ENCODE measurements at places on chromosomes 12 and 14.
A peak's percentile ranks its signal among the peaks of the same experiment; 100 is the strongest.

DNA sequence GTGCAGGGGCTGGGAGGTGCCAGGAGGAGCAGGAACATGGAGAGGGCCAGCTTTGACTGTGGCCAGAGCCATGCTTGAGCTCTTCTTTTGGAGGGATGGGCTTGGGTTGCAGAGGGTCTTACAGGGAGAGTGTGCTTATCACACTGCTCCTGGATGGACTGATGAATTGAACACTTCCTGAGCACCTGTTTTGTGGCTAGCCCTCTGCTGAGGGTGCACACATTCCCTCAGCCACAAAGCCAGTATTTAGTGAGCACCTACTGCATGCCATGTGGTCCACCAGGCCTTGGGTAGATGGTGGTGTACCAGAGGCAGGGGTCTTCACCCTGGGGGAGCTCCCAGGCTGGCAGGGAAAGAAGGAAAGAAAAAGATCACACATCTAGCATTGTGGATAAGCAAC lies 118.9 kb downstream of the SLC25A47 start:
- DNase-seq, result no peak

DNA sequence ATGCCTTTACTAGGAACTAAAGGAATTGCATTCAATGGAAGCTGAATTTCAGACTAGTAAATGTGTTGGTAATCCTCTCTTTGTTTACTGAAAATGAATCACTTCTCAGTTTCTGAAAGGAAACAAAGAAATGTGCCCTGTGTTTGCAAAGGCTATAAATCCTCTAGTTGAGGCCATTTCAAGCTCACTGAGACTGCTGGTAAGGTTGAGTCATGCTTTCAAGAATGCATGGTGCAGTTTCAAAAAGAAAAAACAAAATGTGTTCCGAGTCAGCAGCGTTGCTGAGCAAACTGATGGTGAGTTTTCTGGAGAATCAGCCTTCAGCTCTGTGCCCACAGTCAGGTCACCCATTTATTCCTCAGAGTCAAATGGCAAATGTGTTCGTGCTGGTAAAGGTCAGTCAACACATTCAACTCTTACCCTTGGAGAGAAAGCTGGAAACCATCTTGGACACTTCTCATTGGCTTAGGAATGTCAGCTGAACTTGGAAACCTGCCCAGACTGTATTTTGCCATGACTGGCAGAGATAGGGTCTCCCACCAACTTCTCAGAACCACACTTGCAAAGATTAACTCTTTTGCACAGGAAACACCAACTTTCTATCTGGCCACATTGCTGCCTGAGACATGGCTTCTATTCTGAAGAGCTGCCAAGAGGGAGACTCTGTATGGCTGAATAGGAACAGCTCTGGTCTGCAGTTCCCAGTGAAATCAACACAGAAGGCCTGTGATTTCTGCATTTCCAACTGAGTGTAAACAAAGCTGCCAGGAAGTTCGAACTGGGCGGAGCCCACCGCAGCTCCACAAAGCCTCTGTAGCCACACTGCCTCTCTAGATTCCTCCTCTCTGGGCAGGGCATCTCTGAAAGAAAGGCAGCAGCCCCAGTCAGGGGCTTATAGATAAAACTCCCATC lies 484.4 kb downstream of the ATP23 start:
- peak; percentile 48 for DNase-seq

GRCh38 chr14:56322531-56322930 lies 204.3 kb downstream of the PELI2 start:
- no peak for DNase-seq

- DNase-seq, result no peak
Observed at GRCh38 chr14:100965296-100965695, 61.8 kb upstream of the RTL1 start.

- DNase-seq, result no peak
Observed at GRCh38 chr12:94080341-94081009, 67.9 kb upstream of the PLXNC1 start.
